ENCODE measurements at places on chromosomes 11 and 22.
A peak's percentile ranks its signal among the peaks of the same experiment; 100 is the strongest.

DNA sequence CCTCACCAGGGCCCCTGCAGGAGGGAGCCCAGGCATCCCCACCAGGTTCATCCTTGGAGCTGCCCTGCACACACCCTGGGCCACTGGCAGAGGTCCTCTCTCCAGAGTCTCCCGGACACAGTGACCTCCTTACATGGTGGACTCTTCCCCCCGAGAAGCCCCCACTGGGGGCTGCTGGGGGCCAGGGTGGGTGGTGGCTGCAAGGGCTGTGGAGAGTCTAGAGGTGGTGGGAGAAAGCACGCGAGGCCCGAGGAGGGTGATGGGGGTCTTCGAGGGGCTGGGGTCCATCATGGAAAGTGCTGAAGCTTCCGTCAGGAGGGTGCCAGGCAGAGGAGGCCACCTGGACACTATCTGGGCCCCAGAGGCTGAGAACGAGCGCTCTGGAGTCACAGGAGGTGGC lies 17.6 kb downstream of the PGA5 start:
- DNase-seq: no peak

DNA sequence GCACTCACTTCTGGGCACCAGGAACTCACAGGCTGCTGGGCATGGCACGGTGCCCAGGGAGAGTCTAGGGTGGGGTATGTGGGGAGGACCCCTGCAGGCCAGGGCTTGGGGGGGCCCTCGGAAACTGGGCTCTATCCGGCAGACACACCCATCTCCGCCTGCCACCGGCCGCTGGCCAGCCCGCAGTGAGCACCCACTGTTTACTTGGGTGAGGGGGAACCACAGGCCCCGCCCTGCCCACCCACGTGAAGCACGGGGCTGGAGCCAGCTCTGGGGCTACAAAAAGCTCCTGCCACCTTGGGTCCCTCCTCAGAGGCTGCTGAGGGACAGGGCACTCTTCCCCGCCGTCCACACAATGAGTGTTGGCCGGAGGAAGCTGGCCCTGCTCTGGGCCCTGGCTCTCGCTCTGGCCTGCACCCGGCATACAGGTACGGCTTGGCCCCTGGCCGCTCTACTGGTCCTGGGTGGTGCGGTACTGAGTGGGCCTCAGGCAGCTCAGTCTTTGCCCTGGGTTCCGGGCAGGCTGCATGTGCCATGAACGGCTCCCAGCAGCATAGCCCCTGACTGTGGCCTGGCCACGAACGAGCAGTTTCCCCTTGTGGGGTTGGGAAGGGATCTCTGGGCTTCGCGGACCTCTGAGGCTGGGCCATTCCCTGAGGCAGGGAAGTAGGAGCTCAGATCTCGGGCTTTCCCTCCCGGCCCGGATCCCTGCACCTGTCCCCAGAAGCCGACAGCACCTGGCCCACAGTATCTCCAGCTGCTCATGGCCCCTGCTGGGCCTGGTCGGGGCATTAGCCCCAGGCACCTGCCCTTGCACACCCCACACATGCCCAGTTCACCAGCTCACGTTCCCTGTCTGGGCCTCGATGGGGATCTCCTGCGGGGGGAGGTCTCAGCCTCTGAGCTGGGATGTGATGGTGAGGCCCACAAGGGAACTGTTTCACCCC lies at the start of gene MUC5AC:
Gene MUC5AC, plus strand, starts transcription at position 309 of the 947 bp plus-strand sequence. Its CDS starts 47 bp downstream, at position 356.
- no peak for DNase-seq

DNA sequence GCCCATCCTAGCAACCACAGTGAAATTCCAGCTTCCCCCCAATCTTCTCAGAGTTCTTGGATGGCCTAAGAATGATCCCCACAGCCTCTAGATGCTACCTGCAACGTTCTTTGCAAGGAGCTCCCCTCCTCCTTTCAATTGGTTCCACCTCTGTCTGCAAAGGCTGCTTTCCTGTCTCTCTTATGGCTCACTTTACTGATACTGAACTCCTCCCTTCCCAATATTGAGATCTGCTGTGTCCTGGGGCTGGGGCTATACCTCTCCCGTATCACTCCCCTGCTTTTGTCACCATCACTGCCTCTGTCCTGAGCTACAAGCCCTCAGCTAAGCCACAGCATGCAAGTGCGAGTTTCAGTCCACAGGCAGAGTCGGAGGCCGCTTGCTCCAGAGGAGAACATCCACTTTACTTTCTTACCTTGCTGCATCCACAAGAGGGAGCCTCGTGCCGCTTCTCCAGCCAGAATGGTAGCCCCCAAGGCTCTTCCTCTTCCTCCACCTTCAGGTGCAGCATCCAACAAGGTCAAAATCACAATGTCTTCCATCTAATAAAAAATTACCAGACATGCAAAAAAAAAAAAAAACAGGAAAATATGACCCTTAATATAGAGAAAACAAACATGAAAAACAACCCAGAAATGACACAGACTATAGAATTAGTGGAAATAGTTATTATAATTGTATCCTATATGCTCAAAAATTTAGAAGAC lies 48.6 kb upstream of the TMEM45B start:
- no peak for DNase-seq

GRCh38 chr11:112525844-112526590 lies 265.4 kb upstream of the PLET1 start:
- DNase-seq: no peak

GRCh38 chr11:48106166-48106565 lies 110.4 kb upstream of the OR4B1 start:
- DNase-seq: no peak

GRCh38 chr11:74132833-74133232 lies 38.0 kb downstream of the C2CD3 start:
- DNase-seq: no peak

DNA sequence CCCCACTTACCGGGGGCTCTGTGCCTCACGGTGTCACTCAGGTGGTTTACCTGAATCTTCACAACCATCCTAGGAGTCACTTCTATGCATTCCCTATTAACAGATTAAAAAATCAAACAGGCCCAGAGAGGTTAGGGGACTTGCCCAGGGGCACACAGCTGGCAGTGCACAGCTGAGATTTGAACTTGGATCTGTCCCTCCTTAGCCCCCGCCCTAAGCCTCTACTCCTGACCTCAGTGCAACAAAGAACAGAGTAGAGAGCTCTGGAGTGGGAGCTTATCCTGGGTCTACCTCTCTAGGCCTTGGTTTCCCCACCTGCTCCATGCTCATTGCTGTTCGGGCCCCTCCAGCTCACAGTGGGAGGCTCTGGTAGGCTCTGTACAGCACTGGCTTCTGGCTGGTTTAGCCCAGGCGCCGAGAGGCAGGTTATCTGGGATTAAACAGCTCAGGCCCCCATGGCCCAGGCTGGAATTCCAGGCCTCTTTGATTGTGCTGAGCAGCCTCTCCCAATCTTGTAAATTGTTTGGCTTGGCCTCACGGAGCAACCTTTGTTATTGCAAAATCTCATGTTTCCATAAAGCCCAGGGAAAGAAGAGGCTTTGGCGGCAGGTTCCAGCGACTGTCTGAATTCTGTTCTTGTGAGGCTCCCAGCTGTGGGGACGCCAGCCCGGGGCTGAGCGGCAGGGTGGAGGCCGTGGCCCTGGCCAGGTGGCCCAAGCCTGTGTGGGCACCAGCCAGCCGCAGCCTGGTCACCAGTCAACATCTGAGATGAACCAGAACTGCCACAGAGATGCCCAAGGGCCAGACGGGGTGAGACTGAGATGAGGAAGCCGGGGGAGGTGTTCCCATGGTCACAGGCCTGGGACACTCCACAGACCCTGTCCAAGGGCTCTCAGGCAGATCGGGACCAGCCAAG lies 28.9 kb upstream of the SHISAL1 start:
- no peak for DNase-seq

GRCh38 chr11:61679296-61679695 lies 895 bp upstream of the DAGLA start:
- DNase-seq: no peak

GRCh38 chr11:33329705-33330329 lies 72.6 kb downstream of the HIPK3 start:
- DNase-seq: peak; percentile 49

DNA sequence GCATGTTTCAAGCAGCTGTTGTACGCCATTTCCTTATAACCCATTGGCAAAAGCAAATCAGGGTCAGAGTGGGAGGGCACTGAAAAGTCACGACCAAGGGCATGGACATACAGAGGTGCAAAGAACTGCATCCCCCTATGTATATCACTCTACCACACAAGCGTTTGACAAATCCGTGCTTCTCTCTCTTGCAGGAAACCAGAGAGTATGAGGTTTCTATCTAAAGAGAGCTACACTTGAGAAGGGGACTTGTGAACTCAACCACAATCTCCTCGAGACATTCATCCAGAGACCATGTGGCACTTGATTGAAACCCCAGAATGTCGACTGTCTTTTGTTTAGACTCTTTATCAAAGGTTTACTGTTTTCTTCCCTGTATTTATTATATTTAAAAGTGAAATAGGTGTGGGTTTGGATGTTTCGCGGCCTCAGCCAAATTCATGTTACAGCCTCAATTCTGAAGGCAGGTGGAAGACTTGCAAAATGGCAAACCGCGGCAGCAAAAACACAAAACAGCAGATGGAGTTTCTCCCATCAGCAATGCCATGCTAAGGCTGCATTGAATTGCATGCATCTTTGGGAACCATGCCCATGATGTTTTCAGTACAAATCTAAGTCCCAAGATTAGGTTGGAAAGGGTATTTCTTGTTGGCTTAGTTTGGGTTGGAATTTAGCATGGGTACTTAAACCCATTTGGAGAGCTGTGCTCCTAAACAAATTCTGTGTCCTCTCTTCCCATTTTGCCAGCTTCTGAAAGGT lies 48.8 kb upstream of the ASPHD2 start:
- no peak for DNase-seq

GRCh38 chr11:69451289-69451688 lies 30.2 kb upstream of the LINC01488 start:
- no peak for DNase-seq

DNA sequence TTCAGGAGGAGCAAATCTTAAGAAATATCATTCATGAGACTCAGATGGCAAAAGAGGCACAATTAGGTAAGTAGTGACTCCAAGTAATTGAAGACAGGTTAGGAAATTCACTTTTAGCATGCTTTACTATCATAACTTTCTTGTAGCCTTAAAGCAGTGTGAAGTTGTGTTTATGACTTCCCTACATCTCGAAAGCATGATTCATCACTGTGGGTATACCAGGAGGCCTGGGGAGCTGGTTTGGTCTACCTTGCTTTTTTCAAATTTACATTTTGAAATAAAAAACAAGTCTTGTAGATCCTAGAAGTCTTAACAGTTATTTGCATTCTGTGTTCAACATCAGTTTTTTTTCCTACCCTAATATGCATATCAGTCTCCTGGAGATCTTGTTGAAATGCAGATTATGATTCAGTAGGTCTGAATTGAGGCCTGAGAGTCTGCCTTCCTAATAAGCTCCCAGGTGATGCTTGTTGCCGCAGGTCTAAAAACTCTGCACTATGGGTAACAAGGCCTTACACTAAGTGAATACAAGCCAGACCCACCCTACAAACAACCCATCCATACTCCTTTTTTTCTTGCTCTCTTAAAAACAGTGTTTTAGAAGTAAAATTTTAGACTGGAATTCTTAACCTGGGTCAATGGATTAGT lies 41.4 kb downstream of the TTC17 start:
- no peak for DNase-seq

- no peak for DNase-seq
Observed at GRCh38 chr11:66663741-66664296, 13.9 kb downstream of the RBM4B start.

DNA sequence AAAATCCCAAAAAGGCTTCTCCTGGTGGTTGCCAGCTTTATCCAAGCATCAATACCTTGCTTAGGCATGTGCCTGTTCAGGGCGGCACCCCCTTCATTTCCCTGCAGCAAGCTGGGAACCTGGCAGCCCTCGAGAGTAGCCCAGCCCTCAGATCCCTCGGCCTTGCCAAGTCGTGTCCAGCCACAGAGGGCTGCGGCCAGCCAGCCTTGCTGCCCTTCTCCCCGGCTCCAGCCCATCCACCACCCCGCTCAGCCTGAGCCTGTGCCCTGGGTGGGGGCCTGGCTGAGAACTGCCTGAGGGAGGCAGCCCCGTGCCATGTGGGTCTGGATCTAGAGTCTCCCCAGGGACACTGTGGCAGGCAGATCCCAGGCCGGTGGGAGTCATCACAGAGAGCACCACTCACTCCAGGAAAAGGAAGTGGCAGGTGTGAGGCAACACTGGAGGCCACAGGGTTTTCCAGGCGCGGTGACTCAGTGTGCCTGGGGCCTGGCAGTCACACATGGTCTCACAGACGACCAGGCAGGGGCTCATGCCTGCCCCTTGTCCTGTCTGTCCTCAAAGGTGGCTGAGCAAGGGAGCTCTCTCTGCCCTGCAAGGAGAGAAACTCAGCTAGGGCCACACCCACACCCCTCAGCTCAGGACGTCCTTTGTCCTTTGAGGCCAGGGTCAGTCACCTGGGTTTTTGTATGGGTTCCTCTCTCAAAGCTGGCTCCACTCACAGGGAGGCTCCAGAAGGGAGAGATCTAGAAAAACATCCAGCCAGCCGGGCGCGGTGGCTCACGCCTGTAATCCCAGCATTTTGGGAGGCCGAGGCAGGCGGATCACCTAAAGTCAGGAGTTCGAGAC lies 12.2 kb upstream of the CDC42BPG start:
- no peak for DNase-seq

GRCh38 chr11:67055812-67056211 lies 835 bp upstream of the RHOD start:
- no peak for DNase-seq

DNA sequence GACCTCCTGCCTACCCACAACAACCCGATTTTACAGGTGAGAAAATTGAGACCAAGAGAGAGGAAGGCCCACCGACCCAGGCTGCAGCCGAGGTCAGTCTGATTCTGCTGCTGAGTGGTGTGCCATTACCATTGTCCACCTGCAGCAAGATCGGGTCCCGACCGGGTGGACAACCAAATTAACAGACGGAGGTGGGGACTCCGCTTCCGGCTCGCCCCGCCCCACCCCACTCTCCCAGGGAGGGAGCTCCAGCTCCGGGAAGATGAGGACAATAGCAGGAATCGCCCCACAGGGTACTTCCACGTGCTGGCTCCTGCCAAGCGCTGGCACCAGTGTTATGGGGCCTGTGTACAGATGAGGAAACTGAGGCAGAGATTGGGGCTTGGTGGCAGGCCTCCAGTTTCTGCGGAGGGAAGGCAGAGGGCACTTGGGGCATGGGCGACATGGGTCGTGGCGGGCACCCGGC lies 425 bp upstream of the KDELR3 start:
- no peak for DNase-seq

- no peak for DNase-seq
Observed at GRCh38 chr11:74540270-74540669, 46.7 kb upstream of the LIPT2 start.

- no peak for DNase-seq
Observed at GRCh38 chr11:73308961-73309919, 1.2 kb downstream of the ARHGEF17 start.

- no peak for DNase-seq
Observed at GRCh38 chr11:58968251-58968711, 29.0 kb downstream of the GLYATL1 start.

- DNase-seq: no peak
Observed at GRCh38 chr11:45252877-45253276, 33.3 kb downstream of the SYT13 start.

- no peak for DNase-seq
Observed at GRCh38 chr22:49094858-49095257, 732.8 kb downstream of the BRD1 start.

All from NCI-H1048 (cell line).